ENCODE measurements at places on chromosomes 4 and X.

GRCh38 chr4:899556-899906, 32.6 kb downstream of the GAK start:
- no peak for DNase-seq

DNA sequence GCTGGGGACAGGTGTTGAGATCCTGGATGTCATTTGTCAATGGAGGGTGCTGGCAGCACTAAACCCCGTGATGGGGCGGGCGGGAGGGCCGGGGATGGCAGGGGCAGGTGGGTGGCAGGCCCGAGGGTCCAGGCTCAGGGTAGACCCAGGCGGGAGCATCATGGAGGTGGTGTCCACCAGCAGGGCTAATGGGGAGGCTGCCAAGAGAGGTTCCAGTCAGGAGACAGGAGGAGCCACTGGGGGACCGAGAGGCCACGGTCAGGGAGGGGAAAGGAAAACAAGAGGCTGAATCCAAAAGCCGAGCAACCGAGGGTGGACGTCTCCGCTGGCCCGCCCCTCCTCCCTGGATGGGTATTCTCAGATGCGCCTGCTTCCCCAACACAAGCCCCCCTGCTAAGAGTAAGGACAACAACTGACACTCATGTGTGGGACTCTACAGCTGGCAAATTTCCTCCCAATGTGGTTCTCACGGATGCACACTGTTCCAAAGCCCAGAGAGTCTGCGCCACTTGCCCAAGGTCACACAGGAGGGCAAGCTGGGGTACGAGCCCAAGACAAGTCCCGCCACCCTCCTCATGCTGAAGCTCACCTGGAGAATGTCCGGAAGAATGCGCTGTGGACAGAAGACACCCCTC, 132.0 kb downstream of the CPZ start:
- no peak for DNase-seq

DNA sequence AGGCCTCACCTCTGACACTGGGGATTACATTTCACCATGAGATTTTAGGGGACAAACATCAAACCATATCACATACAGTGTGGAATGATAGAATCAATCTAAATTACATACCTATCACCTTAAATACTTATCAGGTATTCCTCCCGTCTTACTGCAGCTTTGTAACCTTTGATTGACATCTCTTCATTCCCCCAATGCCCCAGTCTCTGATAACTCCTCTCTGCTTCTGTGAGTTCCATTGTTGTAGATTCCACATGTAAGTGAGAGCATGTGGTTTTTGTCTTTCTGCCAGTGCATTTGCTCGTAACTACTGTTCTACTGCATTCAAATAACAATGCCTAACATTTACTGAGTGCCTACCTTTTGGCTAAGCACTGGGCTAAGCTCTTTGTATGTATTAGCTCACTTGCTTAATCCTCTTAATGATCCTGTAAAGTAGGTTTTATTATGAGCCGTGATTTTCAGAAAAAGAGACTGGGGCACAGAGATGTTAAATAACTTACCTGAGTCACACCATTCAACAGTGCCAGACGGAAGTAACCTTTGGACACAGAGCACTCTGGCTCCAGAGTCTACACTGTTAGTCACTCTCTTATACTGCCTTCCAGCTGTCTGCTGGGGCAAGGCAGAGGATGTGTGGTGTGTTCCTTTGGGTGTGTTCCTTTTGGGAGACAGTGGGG, 63.7 kb upstream of the ESX1 start:
- DNase-seq: no peak

- DNase-seq: no peak
Observed at GRCh38 chrX:50770702-50771101, 43.3 kb downstream of the SHROOM4 start.

GRCh38 chr4:91488946-91489345, 814.8 kb upstream of the GRID2 start:
- no peak for DNase-seq

- no peak for DNase-seq
Observed at GRCh38 chr4:181939199-181939945, 303.8 kb upstream of the TENM3 start.

DNA sequence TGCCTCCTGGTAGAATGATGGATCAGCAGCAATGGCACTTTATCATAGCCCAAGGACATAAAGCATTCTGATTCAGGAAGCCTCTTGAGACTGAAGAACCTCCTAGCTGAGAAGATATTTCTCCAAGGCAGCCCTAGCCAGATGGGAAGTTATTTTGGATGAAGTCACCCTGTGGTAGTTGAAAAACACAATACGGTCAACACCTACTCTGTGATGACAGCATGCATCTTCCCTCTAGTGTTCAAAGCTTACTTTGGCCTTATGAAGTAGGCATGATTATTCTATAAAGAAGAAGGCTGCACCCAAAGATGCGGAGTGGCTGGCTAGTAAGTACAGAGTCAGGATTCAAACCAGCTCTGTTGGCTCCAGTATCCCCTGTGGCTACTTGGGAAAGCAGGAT, 47.9 kb downstream of the TLR10 start:
- DNase-seq: no peak

GRCh38 chr4:85933291-85933640, 426.6 kb downstream of the MAPK10 start:
- DNase-seq: no peak

DNA sequence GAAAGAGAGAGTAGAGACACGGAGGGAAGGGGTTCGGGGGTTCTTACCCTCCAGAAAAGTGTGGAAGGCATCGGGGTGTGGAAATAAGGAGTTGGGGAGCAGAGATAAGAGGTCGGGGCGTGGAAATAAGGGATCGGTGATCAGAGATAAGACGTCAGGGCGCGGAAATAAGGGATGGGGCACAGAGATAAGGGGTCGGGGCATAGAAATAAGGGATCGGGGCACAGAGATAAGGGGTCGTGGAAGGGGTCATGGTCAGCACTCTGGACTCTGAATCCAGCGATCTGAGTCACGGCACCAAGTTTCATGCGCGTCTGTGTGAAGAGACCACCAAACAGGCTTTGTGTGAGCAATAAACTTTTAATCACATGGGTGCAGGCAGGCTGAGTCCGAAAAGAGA, 119.1 kb downstream of the PCDH10 start:
- no peak for DNase-seq

DNA sequence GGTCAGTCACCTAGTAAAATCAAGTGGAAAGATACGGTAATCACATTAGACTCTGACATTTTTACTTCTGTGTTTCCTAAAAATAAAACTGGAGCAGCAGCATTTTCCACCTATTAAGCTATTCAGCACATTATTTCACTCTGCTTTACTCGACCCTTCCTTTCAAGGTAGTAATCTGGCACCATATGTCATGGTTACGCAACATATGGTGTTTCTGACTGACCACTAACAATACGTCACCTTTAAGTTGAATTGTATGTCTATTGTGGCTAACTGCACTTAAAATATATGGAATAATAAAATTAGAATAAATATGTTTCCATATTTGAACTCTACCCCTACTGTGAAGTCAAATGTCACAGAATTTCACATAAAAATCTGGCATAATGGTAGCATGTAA, 168.8 kb downstream of the CDS1 start:
- no peak for DNase-seq

- no peak for DNase-seq
Observed at GRCh38 chr4:93394545-93395081, 433.9 kb upstream of the ATOH1 start.

- no peak for DNase-seq
Observed at GRCh38 chr4:17561195-17561909, 15.6 kb upstream of the LAP3 start.
